NCI-H2081 treated with DMSO at 0.1 percent for 48 hours (cell line): ENCODE measurements at places on chromosomes 11 and 22.

DNA sequence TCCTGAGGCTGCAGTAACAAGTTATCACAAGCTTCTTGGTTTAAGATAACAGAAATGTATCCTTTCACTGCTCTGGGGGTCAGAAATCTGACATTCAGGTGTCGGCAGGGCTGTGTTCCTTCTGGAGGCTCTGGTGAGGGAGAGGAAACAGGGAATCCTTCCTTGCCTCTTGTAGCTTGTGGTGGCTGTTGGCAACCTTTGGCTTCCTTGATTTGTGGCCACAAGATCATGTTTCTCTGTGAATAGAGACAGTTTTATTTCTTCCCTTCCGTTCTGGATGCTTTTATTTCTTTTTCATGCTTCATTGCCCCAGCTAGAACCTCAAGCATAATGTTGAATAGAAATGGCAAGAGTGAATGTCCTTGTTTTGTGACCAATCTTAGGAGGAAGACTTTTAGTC lies 44.0 kb downstream of the MPPED1 start:
- no peak for DNase-seq

- no peak for DNase-seq
Observed at GRCh38 chr11:2826679-2827056, 58.9 kb downstream of the CDKN1C start.

DNA sequence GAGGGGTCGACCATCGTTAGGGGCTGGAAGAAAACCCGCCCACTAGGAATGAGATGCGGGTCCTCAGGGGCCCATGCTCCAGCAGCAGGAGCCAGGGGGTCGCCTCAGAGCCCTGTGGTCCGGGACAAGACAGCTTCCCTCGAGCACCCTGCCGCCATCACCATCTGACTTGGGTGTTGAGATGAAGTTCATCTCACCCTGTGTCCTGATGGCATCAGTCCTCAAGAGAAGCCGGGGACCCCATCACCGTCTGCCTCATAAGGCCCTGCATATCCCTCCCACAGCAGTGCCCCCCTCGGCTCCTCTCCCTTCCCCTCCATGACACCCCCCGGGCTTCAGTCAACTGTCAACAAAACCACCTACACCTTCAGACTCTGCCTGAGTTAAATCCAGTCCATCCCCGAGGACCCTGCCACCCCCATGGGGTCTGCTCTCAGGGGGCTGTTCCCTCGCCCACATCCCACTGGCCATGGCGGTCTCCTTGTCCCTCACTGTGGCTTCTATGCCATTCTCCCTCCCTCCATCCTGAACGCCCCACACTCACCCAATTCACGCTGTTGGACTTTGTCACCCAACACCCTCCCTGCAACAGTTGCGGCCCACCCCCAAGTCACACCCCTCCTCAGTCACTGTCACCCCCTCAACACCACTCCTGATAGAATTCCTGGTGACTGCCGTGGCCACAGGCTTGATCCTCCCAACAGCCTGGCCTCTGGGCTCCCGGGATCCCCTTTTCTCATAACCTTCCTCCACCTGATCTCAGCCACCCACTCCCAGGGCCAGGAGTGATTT lies 87.7 kb upstream of the RTL6 start:
- no peak for DNase-seq

DNA sequence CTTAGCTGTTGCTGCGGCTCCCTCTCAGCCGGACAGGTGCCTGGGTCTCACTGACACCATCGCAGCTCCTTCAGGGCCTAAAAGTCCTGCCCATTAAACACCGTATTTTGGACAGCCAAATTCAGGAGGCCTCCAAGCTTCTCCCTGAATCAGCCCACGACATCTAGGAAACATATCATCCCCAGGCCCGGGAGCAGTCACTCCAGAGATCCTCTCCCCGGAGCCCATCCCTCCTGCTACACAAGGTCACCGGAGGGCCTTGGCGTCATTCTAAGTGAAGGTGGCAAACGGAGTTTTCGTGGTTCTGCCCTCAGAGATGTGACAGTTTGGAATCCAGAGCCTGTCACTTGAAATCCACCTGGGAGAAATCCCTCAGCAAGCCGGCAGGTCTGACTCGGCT lies 232.5 kb downstream of the TBC1D22A start:
- no peak for DNase-seq

- DNase-seq = no peak
Observed at GRCh38 chr22:47582067-47582466, 819.6 kb downstream of the TBC1D22A start.

DNA sequence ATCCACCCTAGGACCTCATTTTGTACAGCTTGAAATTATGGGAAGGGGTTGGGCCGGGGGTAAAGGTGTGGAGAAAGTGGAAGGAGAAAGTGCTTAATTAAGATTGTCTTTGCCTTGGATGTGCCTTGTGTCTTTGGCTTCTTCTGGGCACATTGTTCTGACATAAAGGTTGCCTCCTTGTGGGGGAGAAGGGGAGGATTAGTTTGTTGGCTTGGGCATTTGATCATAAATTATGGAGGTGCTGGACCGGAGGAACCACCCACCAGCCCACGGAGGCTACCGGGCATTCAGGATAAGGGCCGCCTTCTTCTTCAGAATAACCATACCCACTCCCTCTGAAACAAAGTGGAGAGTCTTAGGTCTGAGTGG lies 1.3 kb downstream of the PAFAH1B2 start:
- no peak for DNase-seq

DNA sequence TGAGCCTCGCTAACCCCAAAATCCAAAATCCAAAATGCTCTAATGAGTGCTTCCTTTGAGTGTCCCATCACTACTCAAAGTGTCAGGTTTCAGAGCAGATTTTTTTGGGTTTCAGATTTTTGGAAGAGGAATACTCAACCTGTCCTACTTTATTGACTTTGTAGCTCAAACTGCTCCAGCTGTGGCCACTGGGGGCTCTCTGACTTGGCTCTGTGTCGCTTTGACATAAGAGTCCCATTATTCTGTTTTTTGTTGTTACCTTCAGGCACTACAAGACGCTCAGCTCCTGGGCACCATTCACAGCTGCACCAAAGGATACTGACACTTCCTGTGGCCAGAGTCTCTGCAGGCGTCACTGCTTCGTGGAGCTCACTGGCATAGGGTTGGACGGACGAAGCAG lies 41.1 kb downstream of the PHF21B start:
- DNase-seq = no peak

DNA sequence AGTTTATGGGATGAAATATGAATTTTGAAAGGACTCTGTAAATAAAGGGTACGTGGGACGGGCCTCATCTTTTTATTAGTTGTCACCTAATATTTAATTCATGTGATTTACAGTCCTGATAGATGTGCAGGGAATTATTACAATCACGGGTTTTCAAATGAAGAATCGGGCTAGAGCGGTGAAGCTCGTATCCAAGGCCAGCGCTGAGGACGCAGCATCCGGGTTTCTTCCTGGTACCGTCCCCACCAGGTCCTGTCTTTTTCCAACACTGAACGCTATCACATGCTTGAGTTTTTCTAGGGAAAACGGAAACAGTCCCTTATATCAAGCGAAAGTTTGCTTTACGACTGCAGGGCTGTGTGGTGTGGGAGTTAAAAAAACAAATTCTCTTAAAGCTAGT lies 787 bp downstream of the SMDT1 start:
- DNase-seq = no peak

DNA sequence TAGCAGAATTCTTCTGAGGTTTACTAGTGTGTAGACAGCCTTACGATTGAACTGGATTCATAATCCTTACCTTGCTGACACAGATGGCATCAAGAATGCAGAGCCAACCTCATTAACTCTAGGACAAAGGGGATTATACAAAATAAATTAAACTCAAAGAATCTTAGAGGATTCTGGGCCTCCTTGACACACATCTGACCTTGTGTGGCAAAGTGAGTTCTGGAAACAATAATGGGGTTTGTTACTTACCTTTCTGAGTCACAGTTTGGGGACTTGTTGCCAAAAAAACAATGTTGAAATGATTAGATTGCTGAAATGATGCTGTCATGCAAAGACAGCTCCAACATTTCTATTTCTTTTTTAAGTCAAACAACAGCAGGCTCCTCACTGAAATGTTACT lies 179.1 kb upstream of the ISX start:
- DNase-seq = no peak

GRCh38 chr11:47052576-47052975 lies 116.0 kb downstream of the CSTPP1 start:
- no peak for DNase-seq

GRCh38 chr11:126963603-126964363 lies 36.8 kb downstream of the KIRREL3 start:
- no peak for DNase-seq

DNA sequence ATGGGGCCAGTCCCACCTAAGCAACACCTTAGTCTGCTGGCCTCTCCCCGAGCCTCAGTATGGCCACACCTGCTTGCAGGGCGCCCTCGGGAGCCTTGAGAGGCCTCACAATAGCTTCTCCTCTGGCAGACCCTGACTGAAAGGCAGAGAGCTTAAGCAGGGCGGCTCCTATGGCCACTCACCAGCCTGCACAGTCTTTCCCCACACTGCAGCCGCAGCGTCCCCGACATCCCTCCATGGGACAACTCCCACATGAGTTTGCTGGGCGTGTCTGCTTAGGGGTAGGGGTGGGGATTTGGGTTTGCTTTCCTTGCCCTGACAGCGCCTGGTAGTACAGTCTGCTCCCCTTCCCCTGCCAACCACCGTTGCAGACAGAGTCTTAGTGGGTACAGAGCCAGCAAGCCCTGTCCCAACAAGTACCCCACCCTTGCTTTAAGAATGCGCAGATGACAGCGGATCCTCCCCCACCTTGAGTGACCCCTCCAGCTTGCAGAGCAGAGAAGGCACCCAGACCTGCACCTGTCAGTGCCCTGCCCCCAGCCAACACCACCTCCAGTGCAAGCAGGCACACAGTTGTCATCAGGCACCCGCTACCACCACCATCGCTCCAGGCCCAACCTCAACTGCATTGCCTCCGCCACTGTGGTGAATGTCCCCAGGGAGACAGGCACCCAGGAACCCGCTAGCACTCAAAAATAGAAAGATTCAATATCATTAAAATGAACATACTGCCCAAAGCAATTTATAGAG lies 413.8 kb upstream of the ARHGAP42 start:
- DNase-seq = no peak

DNA sequence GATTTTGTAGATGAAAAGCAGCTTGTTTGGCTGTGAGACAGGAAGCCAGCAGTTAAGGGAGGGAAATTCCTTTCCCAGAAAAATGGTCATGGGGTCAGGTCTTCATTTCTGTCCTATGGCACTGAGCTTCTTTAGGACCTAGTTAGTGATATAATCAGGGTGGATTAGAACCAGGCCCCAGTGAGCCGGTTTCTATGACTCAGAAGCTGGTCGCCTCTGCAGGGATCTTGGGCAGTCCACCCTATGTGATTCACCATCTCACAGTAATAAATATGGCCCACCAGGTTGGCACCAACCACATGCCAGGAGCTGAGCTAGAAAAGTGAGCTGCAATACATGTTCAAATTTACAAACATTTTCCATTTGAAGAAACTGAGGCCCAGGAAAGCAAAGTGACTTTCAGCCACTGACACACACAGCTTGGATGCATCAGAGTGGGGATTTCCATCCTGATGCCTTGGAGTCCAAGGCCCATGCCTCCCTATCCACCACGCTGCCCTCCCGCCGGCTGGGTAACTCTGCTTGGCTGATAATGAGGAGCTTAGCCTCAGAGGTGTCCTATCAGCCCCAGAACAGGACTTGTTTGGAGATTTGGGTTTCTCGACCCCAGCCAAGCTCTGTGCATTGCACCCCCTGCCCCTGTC lies 42.0 kb downstream of the CD82 start:
- DNase-seq = no peak

- DNase-seq = no peak
Observed at GRCh38 chr22:30753701-30754100, 59.0 kb downstream of the OSBP2 start.

GRCh38 chr22:35407362-35407761 lies 7.4 kb downstream of the MCM5 start:
- DNase-seq = no peak

- DNase-seq = no peak
Observed at GRCh38 chr11:14082338-14082737, 119.8 kb downstream of the SPON1 start.

GRCh38 chr11:81197396-81197795 lies 1536.3 kb downstream of the FAM181B start:
- DNase-seq = no peak

DNA sequence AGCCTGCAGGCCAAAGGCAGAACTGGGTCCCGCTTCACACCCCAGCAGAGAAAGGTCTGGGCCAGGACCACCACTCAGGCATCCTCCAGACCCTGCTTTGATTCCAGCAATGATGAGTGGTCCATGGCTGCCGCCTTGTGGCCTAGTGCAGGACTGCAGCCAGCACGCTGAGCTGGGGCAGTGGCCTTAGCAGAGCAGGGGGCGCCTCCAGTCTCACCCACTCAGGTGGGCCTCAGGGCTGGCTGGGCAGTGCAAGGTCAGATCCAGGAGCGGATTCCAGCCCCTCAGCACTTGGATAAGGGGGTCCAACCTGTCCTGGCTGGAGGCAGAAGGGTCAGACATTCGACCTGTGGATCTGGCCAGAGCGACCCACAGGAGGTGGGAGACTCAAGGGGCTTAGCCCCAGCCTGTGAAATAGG lies 9.6 kb upstream of the PDE2A start:
- no peak for DNase-seq

DNA sequence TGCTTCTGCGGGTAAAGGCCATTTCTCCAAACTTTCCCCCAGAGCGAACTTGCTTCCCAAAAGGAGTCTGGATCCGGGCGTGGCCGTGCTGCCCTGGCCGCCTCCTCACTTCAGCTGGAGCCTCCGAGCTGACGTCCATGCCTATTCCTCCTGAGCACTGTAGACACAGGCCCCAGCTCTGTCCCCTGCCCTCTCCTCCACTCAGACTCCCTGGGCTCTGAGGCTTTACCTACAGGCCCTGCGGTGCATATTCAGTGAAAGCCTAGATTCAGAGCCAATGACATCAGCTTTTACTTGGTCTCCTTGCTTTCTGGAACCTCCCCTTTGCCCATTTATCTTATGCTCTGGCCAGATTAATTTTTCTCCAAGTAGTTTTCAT lies 9.7 kb downstream of the LRP5 start:
- DNase-seq = no peak

GRCh38 chr22:49838771-49839717 lies 11.4 kb upstream of the BRD1 start:
- no peak for DNase-seq

GRCh38 chr22:35761037-35761436 lies 43.4 kb downstream of the APOL5 start:
- no peak for DNase-seq

DNA sequence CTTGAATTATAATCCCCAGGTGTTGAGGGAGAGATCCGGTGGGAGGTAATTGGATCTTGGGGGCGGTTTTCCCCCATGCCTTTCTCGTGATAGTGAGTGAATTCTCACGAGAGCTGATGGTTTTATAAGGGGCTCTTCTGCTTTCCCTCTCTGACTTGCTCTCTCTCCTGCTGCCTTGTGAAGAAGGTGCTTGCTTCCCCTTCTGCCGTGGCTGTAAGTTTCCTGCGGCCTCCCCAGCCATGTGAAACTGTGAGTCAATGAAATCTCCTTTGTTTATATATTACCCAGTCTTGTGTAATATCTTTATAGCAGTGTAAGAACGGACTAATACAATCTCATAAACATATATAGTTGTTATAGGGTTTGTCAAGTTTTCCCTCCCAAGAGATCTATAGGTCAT lies 32.8 kb downstream of the KCNE3 start:
- no peak for DNase-seq

- no peak for DNase-seq
Observed at GRCh38 chr11:132006884-132007580, 636.6 kb downstream of the NTM start.
